Fibroblast of upper back skin (primary cell): ENCODE measurements at places on chromosomes 5 and 9.

GRCh38 chr5:177594071-177594470, 2.1 kb downstream of the TMED9 start:
- DNase-seq: no peak

DNA sequence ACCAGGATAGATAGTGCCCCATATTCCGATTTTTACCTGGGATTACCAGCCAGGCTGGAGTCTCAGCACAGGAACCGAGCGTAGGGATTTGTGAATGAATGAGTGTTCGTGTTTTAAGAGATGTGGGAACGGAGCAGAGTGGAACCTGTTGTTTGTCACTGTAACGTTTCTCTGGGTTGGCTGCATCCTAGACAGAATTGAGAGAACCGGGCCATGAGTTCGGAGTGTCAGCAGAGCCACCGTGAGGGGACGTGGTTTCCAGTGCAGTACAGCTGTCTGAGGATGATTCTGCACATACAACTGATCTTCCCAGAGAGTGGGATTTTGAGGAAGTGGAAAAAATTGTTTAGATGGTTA, 1.2 kb downstream of the PDE8B start:
- no peak for DNase-seq

DNA sequence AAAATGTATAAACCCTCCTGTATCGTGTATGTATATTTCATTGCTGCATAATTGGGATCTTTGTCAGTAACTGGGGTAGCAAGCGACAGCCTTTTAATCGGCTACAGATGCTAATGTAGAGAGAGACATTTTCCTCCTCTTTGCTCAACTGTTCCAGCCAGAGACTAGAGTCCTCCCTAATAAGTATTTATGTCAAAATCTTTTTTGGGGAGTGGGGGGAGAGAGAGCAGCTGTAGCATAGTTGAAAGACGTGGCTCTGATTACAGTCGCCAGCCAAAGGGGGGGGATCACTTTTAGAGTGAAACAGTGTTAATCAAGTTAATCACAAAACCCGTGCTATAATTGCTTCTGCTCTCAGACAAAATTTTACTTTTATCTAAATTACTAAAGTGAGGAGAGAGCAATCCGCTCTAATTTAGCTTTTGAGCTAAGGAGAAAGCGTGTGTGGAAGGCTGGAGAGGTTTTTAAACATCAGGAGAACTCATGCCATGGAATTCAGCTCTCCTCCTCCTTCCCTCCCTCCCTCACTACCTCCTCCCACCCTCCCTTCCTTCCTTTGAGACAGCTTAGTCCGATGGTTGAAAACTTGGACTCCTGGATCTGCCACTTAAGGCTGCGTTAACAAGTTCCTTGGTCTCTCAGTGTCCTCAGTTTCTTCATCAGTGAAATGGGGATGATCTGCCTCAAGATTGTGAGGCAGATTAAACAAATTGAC, 87.3 kb upstream of the ZNF618 start:
- DNase-seq: no peak

GRCh38 chr5:125227333-125228095, 481.1 kb upstream of the ZNF608 start:
- DNase-seq: peak; percentile 12
